Right renal pelvis (tissue), 4 donors: ENCODE measurements at places on chromosomes 16 and 17. TPM values are rescaled to one million over a fixed set of nuclear protein-coding genes. Genes with fewer than 3 reads are reported as not detected.

Gene SOX15
- 4.3 TPM for polyA plus RNA-seq

Gene KRT32
- polyA plus RNA-seq: not detected

Gene KRT36
- not detected for polyA plus RNA-seq

Gene GPR142
- polyA plus RNA-seq: 0.17 TPM

DNA sequence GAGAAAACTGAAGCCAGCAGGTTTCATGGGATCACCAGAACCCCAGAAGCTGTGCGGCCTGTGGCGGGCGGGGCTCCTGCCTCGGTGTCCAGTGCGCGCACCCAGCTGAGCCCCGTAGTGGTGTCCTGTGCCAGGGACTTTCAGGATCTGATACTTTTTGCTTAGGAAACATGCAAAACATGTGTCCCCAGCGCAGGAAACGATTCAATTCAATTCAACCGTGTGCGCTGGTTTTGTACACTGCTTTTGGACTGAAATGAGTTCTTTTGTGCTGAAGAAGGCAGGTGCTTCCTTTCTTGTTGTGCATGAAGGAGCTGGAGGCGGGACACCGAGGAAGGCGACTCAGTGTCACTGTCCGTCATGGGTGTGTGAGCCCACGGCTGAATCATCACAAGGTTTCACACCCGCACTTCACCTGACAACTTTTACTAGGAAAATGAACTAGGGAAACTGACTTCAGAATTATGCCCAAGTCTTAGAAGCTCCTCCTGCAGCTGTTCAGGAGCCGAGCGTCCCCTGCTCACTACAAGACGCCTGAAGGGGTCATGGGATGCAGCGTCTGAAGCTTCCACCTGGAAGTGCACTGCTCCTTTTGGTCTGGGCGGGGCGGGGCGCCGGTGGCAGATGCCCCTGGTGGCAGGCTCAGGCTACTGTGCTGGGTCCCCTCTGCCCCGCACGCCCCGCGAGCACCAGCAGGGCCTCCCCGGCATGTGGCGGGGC is 31.4 kb upstream of the ZNF750 start:
- no peak for DNase-seq

DNA sequence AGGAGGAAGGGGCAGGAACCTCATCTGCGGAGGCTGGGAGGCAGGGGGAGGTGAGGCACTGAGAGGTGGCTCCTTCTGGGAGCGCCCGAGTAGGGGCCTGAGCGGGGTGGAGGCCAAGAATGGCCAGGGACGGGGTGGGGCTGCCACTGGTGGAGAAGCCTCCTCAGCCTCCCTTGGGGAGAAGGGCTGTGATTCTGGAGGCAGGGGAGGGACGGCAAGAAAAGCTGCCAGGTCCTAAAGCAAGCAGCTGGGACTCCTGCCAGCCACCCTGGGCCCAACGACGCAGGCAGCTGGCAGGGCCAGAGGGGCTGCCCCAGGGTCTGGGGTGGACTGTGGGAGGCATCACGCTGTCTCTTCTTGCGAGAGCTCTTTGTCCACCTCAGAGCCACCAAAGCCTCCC is 12.7 kb upstream of the MLKL start:
- no peak for DNase-seq

DNA sequence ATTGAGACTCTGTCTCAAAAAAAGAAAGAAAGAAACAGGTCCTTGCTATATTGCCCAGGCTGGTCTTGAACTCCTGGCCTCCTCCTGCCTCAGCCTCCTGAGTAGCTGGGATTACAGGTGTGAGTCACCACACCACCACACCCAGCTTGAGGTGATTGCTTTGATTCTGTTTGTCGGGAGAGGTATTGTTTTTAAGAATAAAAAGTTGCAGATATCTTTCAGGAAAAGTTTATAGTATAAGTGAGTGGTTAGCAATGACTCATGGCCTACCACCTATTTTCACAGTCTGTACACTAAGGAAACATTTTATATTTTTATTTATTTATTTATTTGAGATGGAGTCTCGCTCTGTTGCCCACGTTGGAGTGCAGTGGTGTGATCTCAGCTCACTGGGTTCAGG is 45.0 kb downstream of the RHOT1 start:
- DNase-seq: no peak

- DNase-seq: no peak
Measured at GRCh38 chr16:85850344-85850880, 48.5 kb upstream of the IRF8 start.

DNA sequence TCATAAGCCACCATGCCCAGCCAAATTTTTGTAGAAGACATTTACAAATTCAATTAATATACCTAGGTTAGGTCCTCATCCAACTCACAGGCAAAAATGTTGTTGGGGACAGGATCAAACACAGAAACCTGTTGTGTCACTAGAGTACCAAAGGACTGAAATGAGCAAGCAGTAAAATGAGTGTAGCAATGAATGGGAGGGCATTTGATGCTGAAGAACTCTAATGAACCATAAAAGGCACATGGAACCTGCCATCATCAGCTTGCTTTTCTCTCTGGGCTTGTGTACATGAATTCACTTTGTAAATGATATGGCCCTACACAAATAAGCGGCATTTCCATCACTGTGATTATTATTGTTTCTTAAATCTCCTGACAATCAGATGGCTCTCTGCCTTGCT is 17.8 kb downstream of the USP31 start:
- no peak for DNase-seq

GRCh38 chr17:50283246-50283645 is 9.0 kb downstream of the TMEM92 start:
- no peak for DNase-seq

GRCh38 chr17:29618272-29619065 is 4.2 kb downstream of the CORO6 start:
- DNase-seq: no peak

DNA sequence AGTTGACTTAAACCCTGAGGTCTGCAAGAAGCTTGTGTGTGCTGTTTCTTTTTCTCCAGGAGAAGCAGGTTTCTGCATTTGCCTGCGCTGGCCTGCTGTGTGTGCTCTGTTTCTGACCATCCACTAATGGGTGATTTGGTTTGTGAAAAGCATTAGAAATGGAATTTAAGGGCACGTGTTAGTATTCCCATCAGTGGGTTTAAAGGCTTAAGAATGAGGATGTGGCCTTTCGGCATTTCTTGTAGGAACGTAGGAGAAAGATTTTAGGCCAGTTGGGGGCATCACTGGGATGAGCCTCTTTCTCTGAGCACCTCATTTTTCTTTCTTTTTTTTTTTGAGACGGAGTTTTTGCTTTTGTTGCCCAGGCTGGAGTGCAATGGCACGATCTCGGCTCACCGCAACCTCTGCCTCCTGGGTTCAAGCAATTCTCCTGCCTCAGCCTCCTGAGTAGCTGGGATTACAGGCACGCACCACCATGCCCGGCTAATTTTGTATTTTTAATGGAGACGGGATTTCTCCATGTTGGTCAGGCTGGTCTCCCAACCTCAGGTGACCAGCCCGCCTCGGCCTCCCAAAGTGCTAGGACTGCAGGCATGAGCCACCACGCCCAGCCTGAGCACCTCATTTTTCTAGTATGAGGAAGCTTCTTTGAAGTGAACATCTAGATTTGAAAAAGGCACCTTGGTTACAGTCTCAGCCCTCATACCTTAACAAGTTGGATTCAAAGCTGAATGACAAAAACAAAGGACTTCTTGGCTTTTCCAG is 110.3 kb downstream of the BANP start:
- no peak for DNase-seq

DNA sequence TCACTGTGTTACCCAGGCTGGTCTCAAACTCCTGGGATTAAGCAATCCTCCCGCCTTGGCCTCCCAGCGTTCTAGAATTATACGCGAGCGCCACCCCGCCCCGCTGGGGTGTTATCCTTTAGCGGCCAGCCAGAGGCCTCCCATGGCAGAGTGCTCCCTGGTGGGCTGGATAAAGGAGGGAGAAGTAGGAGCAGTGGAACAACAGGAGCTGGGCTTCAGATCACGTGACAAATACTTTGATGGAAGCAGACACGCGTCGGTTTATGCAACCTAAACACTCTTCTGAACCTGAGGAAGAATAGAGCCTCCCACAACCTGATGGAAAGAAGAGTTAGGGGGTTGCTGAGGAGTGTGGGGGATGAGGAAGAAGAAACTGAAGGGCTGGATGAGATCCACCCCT is 2114.0 kb downstream of the TP53TG3F start:
- DNase-seq: no peak

DNA sequence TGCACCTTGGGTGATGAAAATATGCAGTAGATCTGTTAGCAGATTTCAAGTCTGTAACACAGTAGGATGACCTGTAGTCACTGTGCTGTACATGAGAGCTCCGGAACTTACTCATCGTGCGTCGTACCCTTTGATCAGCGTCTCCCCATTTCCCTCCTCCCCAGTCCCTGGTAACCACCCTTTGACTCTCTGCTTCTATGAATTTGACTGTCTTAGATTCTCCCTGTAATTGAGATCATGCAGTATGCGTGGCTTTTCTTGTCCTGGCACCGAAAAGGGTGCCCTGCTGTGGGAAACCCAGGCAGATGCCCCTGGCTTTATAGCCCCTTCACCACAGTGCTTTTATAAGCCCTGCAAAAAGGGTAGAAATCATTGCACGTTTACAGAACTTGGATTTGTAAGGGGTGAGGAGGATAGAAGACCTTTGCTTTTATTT is 20.5 kb downstream of the CLEC16A start:
- DNase-seq: no peak

GRCh38 chr17:7612294-7612640 is 2.4 kb downstream of the FXR2 start:
- no peak for DNase-seq

DNA sequence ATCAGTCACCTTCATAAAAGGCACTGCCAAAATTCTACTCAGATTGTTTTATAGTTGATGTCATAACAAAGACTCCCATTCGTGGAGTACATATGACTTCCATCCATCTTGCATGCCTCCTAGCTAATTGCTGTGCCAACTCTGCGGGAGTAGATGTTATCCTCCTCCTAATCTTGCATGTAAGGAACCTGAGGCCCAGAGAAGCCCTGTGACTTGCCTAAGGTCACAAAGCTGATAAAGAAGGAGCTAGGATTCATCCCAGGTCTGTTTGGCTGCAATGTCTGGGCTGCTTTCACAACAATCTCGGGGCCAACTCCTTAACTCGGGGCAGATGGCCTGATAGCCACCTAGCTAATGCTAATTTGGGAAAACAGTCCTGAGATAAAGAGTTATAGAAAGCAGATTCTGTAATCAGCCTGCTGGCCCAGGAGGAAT is 87.3 kb downstream of the YPEL2 start:
- DNase-seq: no peak

DNA sequence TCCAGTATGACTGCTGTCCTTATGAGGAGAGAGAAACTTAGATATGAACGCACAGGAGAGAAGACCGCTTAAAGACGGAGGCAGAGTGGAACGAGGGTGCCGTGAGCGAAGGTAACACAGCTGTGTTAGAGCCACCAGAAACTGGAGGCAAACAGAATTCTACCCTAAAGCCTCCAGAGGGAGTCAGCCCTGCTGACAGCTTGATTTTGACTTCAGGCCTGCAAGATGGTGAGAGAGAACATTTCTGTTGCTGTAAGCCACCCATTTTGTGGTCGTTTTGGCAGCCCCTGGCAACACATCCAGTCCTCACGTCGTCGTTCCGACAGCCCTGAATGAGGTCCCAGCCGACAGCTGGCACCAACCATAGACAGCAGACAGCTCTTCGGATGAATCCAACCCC is 2.8 kb upstream of the SPATA2L start:
- DNase-seq: no peak

DNA sequence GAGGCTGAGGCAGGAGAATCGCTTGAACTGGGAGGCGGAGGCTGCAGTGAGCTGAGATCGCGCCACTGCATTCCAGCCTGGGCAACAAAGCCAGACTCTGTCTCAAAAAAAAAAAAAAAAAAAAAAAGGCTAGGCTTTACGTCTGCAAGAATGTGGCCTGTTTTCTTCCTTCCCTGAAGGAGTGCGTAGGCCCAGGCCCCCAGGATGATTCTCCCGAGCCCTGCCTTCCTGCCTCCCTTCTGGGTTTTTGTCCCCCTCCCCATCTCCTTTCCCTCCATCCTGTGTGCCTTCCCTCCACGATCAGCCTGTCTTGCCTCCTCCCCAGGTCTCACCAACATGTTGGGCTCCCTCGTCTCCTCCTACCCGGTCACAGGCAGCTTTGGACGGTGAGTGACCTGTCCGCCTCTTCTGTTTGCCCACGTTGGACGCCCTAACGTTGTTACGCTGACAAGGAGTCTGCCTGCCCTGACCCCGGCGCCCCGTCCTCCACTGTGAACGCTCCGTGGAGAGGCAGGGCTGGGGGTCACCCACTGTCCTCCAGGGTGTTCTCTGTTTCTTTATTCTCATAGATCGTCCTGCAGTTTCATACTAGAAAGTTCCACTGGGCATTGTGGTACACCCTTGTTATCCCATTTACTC is 15.7 kb upstream of the RNF213 start:
- DNase-seq: no peak

DNA sequence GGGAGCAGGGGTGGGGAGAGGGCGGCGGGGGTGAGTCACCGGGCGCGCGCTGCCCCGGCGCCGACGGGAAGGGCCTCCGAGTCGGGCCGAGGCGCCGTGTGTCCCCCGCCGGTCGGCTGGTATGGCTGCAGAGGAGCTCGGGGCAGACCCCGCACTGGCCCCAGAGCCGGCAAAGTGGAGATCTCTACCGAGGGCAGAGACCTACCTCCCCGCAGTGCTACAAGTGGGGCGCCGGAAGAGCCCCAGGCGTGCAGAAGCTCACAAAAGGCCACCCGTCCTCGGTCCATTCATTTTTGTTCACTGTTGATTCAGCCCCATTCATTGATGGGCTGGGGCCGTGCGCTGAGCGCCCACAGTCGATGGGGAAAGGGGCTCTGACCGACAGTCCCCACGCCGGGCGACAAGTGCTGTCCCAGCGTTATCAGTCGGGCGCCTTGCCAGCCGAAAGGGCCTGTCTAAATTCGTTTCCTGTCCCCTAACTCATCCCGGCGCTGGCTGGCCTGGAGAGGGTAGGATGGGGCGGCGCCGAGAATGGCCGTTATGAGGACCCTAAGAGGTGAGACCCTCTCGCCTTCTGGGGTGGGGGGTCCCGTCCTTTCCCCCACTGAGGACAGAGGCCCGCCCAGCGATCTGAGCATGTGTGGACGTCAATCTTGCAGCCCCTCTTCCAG is 709 bp upstream of the ENO3 start:
- DNase-seq: no peak

GRCh38 chr16:56637814-56638750 is at the start of gene MT1A:
Gene MT1A, plus strand, starts transcription at chr16:56638666. Its CDS starts 73 bp downstream, at chr16:56638739.
- no peak for DNase-seq

- DNase-seq: no peak
Measured at GRCh38 chr17:42185621-42185930, 324 bp upstream of the HCRT start.

- no peak for DNase-seq
Measured at GRCh38 chr17:28519236-28519635, 13.1 kb downstream of the FOXN1 start.

GRCh38 chr17:10171122-10171571 is 27.3 kb downstream of the GAS7 start:
- DNase-seq: no peak

DNA sequence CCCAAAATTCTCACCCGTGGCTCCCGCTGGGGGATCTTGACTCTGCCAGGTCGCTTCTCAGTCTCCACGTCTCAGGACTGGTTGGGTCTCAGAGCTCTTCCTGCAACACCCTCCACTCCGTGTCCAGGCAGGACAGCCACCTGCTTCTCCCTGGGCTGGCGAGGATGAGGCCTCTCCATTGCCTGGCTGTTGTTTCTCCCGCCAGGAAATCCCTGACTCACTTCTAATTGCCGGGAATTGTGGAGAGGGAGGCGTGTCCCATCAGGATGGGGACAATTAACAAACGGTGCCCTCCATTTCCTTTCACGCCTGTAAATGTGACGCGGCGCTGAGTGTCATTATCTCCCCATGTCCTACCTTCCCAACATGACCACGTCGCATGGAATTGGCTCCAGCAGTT is 204.5 kb downstream of the RBFOX3 start:
- no peak for DNase-seq

GRCh38 chr17:80195671-80196529 is 24.2 kb downstream of the SGSH start:
- no peak for DNase-seq
